ENCODE measurements at places on chromosomes 1 and 21.

- no peak for DNase-seq
Measured at GRCh38 chr1:93111561-93111960, 32.5 kb downstream of the MTF2 start.

DNA sequence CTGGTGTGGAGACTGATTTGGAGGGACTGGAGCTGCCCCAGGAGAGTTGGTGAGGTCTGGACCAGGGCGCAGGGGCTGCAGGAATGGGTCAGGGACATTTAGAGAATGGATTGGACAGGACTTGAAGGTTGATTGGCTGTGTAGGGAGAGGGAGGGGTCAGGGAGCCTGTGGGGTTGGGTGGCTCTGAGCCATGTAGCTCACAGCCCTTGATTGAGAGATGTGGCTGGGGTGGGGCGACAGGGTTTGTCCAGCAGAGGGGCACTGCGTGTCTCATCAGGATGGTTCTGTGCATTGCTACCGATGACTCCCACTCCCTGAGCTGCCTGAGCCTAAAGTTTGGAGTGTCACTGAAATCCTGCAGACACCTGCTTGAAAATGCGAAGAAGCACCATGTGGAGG, 12.1 kb downstream of the AZIN2 start:
- peak; percentile 37 for DNase-seq

DNA sequence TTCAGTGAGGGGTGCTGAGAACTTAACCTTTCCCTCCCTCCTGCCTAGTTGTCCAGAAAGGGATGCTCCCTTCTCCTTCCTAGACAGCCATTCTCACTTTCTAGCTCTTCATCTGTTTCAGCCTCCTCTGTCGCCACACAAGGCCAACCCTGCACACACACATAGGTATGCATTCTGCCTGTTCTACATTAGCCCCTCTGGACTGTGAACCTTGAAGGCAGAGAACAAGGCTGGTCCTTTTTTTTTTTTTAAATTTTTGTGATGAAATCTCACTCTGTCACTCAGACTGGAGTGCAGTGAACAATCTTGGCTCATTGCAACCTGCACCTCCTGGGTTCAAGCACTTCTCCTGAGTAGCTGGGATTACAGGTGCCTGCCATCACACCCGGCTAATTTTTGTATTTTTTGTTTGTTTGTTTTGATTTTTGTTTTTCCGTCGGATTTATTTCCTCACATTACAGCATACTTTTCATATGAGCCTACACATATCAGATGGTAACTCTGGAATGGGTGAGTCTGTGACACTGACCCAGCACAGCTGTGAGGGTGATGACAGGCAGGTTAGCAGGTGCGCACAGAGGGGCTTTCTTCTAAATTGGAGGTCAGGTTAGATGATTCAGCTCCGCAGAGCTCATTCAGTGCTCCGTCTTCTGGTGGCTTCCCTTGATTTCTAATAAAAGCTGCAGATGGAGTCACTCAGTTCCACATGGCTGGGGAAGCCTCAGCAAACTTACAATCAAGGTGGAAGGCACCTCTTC, 4.9 kb upstream of the AKR1A1 start:
- no peak for DNase-seq

DNA sequence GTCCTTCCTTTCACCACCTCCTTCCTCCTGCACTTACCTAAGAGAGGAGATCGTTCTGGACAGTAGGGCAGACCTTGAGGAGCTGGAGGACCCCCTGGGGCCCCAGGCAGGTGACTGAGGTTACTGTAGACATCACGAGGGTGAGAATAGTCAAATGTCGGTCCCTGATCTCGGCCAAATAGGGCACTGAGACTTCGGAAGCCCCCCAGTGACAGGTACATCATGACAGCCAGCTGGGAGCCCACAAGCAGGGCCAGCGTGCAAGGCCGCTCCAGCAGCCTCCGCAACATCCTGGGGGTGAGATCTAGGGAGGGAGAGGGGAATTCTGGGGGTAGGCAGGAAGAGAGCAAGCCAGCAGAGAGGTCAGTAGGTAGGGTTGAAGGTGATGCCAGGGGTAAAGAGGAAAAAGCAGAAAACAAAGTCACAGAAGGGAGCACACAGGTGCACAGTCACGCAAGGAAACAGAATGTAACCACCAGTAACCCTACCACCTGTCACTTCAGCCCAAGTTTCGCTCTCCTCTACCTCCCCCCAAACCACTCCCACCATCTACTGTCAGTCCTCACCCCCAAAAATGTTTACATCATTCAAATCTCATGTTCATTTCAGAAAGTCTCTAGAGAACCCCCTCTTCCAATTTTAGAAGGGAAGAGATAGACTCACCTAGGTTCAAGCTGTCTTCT, 1.4 kb downstream of the B4GALT3 start:
- no peak for DNase-seq

DNA sequence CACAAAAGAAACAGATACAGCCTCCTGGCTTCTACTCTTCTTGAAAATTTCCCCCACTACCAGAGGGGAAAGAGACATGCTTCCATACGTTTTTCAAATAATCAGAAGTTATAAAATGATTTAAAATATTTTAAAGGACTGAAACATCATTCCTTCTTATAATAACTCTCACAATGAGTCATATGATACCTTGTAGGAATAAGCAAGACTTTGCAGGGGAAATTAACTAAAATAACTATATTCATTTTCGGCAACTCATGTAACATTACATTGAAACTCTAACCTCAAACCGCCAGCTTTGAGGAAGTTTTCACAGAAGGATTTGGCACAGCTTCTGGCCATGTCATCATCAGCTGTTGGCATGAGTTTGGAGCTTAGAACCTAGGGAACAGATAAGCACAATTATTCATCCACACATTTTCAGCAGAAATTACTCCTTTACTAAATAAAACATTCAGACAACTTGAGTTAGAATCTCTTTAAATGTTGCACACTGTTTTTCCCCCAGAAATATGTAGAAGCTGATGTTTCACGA, 85.9 kb downstream of the USP24 start:
- DNase-seq, result no peak

DNA sequence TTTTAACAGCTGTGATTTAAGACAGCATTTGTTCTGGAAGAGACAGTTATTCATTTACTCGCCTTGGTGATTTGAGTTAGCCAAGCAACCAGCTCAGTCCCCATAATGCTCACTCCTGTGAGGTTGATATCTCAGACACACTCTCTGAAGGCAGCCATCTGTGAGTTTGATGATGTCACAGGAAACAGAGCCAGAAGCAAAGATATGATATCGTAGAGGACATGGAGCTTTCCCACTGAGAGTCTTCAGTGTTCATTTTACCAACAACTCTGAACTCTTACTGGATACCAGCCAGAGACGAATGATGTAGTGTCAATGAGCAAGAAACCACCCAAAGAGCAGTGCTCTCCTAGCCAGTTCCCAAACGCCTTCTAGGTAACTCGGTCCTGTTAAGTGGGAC, 219.4 kb downstream of the SLC35F3 start:
- DNase-seq, result no peak

DNA sequence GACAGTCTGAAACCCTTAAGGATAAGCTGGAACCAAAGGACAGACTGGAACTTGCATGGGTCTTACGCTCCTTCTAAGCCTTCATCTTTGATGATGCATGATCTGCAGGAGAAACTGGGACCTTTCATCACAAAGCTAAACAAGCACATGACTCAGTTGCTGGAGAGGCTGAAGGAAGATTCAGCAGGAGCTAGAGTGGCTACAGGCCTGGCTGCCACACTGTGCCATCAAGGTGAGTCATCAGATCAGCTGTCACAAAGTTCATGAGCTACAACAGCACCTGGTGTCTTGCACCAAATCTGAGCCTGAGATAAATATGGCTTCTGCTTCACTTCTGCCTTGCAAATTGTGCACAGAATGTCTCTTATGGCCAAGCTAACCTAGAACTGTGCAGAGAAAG, 95.5 kb upstream of the MARK1 start:
- DNase-seq, result no peak

DNA sequence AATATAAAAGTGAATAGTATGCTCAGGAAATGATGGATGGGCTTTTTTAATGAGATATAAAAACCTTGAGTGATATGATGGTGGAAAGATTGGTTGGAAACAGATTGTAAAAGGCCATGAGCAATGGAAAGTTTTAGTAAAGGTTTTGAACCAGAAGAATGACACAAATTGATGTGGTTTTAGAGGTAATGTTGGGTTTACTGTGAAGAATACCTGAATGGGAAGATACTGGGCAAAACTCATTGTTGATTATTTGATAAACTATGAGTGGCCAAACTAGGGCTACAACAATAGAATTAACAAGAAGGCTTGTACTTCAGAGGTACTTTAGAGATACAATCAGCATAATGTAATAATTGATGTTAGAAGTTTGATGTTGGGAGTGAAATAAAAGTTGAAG, 108.5 kb downstream of the PTGS2 start:
- no peak for DNase-seq

DNA sequence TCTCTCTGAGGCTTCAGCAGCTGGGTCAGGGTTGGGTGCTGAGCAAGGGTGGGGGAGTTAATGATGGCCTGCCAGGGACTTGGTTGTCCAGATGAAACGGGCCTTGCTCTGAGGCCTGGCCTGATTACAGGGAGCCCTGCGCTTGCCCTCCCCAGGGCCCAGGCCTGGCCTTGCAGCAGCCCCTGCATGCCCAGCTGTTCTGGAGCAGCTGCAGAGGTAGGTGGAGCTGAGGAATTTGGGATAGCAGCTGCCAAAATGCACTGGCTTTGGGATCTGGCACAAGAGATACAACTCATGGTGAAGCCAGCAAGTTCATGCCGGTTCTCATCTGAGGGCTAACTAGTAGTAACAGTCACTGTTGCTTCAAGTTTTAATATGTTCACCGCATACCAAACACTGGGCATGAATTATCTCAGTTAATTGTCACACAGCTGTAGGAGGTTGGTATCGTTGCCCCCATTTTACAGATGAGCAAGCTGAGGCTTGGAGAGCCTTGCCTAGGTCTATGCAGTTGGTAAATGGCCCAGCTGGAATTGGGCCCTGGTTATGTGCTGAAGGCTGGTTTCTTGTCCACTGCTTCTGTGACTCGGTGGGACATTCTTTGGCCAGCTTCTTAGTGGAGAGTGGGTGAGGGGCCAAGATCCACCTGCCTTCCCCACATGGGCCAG, 7.3 kb upstream of the SERINC2 start:
- no peak for DNase-seq

DNA sequence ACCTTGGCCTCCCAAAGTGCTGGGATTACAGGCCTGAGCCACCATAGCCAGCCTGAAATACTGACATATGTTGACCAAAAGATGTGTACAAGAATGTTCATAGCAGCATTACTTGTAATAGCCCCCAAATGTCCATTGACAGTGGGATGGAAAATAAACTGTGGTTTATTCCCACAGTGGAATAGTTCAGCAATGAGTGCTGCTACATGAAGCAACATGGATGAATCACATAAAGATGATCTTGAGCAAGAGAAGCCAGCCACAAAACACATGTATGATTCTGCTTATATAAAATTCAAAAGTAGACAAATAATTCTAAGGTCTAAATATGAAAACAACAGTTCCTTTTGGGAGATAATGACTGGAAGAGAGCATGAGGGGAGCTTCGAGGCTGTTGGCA, 9.1 kb upstream of the CREG1 start:
- no peak for DNase-seq

- no peak for DNase-seq
Measured at GRCh38 chr1:109148987-109149561, 35.2 kb downstream of the ELAPOR1 start.

GRCh38 chr1:209601809-209602657, 18.5 kb downstream of the CAMK1G start:
- DNase-seq, result peak; percentile 43

DNA sequence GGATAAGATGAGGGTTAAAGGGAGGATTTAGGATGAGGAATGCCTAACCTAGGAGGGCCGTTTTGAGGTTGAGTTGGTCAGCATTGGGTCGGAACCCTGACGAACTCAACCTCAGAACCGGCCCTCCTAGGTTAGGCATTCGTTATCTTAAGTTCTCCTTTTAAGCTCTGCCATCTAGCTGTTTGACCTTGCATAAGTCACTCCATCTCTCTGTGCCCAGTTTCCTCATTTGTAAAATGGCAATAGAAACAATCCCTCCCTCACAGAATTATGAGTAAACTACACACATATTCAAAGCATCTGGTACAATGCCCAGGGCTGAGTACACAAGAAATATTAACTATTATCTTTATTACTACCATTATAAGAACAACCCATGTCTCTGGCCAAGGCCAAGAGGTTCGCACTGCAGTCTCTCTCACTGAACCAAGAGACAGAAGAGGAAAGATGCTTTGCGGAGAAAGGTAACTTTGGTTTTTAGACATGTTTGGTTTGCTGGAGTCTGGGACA, 4.8 kb downstream of the ABCB10 start:
- no peak for DNase-seq

Measured in ELF-1 (cell line).